ENCODE measurements at places on chromosomes 13 and 19. TPM values are rescaled to one million over a fixed set of nuclear protein-coding genes. Genes with fewer than 3 reads are reported as not detected.

The ACP5 gene
- total RNA-seq = 27.7 TPM

The LTBP4 gene
- 92.4 TPM for total RNA-seq

The CRTC1 gene
- total RNA-seq = 9.4 TPM

The FAM216B gene
- not detected for total RNA-seq
